ENCODE measurements at places on chromosomes 7 and 10.
A peak's percentile ranks its signal among the peaks of the same experiment; 100 is the strongest.

DNA sequence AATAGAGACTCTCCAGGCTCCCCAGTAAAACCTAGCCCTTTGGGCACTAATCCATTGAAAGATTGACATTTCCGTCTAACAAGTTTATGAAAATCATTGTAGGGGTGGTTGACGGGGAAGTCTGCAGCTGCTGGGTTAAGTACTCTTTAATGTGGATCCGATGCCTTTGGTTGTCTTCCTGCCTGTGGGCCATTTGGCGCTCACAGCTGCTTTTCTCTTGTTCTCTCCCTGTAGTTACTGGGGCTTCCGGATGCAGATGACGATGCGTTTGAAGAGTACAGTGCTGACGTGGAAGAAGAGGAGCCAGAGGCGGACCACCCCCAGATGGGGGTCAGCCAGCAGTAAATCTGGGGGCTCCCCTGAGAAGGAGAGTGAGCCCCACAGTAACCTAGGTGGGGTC is 22.4 kb downstream of the MTURN start:
- peak; percentile 63 for DNase-seq

DNA sequence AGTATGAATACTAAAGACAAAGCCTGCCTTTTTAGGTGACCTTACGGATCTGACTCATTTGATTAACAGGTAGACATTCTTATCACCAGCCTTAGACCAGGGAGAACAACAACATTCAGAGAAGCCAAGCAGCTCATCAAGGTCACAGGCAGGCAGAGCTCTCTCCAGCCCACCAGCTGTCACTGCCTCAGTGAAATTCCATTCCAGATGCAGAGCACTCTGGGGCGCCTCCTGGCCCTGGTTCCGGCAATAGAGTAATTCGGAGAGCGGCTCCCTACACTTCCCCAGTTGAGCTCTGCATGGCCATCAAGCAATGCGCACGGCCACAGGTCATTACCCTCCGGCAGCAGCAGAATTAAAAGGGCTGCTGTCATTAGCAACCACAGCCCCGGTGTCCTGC is 164.7 kb downstream of the TCERG1L start:
- no peak for DNase-seq

DNA sequence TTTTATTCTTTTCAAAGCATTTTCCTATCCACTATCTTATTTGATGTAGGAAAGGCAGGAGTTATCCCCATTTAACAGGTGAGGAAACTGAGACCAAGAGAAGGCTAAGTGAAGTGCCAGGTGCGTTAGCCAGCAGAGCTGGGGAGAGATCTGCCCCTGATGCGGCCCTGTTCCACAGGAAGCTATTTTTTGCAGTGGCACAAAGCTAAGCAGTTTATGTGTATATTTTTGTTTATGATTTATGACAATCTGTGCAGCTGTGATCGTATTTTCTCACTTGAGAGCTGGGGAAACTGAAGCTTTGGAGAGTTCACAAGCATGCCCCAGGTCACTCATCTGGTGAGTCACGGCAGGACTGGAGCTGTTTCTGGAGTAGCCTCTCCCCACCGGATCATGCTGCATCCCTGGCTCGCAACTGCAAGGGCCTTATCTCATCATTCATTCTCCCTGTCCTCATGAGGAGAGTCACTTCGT is 38.8 kb downstream of the SLC29A3 start:
- DNase-seq: no peak

DNA sequence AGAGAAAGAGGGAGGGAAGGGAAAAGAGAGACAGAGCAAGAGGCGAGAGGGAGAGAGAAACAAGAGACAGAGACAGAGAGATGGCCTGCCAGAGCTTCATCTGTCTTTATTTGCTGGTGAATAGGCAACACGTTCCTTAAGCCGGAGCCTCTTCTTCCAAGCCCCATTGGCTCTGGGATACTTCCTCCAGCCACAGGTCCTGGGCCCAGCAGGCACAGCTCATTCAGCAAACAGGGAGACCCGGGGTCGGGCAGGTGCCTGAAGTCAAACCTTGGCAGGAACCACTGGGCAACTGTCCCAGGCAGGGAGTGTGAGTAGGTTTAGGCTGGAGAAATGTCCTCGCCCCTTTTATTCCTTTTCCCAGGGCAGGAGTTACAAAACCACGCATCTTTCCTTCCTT is 68.2 kb downstream of the MYL10 start:
- no peak for DNase-seq

GRCh38 chr10:4246881-4247358 is 461.9 kb upstream of the KLF6 start:
- DNase-seq: no peak

Data from NCI-H1436 (cell line).